ENCODE measurements at places on chromosomes 3 and 15.

- no peak for DNase-seq
These were observed 38.6 kb downstream of the SGO1 start for GRCh38 chr3:20147361-20147760.

DNA sequence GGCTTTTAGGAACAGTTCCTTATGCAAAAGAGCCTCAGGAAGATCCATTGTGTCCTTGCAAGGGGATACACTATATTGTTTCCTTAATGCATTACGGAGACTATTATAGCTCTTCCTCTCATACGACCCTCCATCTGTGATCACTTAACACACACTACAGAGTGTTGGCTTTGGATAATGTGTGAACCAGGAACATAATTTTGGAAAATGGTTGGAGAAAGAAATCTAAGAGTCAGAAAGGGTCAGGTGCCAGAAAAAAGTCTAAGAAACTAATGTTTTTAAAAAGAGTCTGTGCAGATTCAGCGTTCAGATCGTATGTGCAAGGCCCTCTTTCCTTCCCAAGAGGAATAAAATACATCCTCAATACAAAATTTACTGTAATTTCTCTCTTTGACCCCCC is 27.3 kb downstream of the LRRN1 start:
- no peak for DNase-seq

DNA sequence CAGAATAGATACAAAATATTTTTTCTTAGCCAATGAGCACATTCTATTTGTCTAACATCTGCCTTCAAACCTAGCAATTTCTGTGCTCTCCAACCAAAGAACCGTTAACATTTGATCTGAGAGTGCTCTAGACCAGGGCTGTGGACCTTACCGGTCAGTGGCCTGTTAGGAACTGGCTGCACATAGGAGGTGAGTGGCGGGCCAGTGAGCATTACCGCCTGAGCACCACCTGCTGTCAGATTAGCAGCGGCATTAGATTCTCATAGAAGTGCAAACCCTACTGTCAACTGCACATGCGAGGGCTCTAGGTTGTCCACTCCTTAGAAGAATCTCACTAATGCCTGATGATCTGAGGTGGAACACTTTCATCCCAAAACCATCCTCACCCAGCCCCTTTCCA is 131.7 kb downstream of the CADM2 start:
- DNase-seq, result no peak

GRCh38 chr3:71076361-71077002 is 507.0 kb downstream of the FOXP1 start:
- no peak for DNase-seq

- DNase-seq, result no peak
These were observed 50.6 kb upstream of the SPPL2A start for GRCh38 chr15:50815958-50816590.

DNA sequence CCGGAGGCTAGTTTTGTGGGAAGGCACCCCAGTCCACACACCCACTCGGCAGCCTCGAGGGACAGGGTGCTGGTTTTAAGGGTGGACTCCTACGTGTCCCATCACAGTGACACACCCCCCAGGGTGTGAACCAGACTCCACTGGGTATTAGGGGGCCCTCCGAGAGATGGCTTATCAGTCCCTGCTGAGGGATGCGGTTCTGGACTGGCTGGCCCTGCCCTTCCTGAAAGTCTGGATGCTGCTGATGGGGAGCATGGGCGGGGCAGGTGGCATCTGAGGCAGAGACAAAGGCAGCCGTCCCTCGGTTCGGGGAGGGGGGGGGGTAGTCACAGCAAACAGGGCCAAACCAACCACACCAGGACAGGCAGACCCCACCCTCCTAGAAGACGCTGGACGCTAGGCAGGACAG is 939 bp upstream of the ULK3 start:
- no peak for DNase-seq

DNA sequence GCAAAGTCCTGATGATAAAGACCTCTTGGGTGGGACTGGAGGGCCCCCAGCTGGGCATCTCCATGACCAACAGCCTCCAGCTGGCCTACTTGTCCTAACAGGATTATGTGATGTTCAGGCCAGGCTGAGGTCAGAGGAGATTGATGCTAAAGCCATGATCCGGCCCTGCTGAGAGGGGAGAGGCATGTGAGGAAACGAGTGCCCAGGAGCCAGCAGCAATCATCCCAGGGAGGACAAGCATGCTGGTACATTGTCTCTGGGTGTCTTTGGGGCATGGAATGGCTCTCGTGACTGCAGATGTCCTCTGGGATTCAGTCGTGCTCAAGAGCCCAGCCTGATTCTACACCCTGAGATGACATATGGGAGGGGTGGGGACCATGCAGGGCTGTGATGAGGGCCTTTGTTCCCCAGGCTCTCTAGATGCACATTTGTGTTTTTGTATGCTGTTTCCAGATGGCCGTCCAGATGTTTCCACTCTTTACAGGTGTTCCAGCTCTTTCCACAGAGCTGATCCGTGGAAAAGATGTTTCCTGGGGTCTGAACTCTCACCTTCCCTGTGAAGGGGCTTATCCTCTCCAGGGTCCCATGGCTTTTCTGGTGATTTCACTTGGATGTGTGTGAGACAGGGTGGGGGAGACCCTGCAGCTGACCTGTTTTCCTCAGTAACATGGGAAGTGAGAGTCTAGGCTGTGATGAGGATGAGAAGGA is 20.2 kb downstream of the SLC24A1 start:
- DNase-seq, result no peak

DNA sequence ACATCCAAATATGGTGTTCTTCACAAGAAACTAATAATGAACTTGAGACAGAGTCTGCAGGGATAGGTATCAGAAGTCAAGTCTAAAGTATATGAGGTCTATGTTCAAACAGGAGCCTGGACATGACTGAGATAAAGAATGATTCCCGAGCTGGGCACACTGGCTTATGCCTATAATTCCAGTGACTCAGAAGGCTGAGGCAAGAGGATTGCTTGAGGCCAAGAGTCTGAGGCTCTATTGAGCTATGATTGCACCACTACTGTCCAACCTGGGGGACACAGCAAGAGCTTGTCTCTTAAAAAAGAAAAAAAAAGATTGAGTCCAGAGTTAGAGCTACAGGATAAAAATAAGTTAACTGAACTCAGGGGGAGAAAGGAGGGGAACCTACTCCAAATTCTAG is 246.5 kb downstream of the LRRN1 start:
- DNase-seq, result no peak
